ENCODE measurements at places on chromosomes 2 and 18.

DNA sequence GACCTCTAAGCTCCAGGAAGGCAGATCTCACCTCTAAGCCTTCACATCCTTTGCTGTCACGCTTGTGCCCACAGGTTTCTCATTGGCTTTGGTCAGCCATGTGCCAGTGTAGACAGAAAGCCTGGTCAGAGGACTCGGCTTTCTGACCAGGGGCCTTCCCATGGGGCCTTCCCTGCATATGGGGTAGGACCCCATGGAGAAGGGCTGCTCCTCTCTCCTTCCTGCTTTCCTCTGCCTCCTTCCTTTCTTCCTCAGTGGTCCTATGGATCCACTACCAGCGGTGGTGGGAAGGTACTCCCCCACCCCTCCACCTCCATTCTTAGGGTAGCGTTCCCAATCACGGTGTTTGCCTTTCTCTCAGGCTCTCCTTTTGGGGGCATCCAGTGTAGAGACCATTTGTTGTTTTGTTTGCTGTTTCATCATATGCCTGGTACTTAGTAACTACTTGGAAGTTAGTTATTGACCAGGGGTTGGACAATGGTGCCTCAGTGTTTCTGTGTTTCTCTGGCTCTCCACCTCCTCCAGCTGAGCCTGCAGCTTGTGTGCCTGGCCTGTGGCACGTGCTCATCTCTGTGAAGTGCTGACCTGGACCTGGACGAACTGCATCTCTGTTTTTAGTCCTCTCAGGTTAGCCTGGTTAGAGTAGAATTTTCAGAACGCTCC is 71.6 kb downstream of the ZNF407 start:
- DNase-seq = no peak

GRCh38 chr2:177611310-177611886 is 218.8 kb downstream of the AGPS start:
- DNase-seq = no peak

DNA sequence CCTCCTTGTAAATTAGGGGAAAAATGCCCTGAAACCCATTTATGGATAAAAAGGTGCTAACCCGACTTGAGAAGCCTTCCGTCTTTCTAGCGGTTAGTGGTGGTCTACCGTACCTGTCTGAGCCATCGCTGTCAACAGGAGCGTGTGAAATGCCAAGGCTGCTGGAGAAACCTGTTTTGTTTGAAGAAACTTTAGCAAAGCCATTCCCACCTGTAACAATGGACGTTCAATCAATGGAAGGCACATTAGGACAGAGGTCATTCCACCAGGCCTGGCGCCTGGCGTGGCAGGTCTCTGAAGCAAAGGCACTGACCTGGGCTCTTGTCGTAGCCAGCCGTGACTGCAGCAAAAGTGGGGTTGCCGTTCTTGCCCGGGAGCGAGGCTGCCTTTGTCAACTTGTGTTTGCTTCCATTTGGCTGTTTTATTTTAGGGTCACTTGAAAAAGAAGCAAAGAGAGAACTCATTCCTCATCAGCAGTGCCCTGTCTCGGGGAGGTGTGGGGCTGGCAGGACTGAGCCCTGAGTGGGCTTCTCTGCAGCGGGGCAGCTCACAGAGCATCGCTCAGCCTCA is 47.2 kb downstream of the ZAP70 start:
- DNase-seq = no peak

DNA sequence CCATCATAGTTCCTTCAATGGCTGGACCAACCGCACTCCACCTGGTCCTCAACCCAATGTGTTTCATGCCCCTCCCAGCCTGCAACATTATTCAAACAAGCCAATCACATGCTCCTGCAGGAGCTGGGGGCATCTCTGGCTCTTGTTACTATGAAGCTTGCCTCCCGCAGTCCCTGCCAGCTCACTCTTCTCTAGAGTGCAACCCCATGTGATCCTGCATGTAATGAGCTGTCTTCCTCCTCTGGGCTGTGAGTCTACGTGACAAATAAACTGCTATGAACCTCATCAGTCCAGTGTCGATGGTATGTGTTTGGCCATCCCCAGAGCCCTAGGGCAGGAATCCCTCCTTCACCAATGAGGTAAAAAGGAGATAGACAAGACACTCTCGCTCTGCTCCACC is 15.8 kb upstream of the BOD1L2 start:
- no peak for DNase-seq

- DNase-seq = no peak
Observed at GRCh38 chr2:108235577-108235976, 4.2 kb upstream of the SULT1C3 start.

DNA sequence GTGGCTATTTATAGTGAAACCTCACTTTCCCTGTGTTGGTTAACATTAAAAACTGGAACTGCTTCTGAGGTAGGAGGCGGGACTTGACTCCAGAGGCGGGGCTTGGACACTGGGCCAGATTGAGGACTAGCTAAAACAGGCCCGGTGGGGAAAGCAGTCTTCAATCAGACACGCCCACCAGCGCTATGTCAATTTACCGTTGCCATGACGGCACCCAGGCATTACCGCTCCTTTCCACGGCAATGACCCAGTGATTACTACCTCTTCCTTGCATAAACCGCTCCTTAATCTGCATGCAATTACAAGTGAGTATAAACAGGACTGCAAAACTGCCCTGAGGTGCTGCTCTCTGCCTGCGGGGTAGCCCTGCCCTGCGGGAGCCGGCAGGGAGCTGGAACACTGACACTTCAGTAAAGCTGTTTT is 35.3 kb downstream of the LRRFIP1 start:
- DNase-seq = peak; percentile 61

GRCh38 chr2:2527148-2527547 is 196.1 kb upstream of the MYT1L start:
- DNase-seq = no peak

- no peak for DNase-seq
Observed at GRCh38 chr18:3238742-3239141, 8.9 kb upstream of the MYL12A start.

DNA sequence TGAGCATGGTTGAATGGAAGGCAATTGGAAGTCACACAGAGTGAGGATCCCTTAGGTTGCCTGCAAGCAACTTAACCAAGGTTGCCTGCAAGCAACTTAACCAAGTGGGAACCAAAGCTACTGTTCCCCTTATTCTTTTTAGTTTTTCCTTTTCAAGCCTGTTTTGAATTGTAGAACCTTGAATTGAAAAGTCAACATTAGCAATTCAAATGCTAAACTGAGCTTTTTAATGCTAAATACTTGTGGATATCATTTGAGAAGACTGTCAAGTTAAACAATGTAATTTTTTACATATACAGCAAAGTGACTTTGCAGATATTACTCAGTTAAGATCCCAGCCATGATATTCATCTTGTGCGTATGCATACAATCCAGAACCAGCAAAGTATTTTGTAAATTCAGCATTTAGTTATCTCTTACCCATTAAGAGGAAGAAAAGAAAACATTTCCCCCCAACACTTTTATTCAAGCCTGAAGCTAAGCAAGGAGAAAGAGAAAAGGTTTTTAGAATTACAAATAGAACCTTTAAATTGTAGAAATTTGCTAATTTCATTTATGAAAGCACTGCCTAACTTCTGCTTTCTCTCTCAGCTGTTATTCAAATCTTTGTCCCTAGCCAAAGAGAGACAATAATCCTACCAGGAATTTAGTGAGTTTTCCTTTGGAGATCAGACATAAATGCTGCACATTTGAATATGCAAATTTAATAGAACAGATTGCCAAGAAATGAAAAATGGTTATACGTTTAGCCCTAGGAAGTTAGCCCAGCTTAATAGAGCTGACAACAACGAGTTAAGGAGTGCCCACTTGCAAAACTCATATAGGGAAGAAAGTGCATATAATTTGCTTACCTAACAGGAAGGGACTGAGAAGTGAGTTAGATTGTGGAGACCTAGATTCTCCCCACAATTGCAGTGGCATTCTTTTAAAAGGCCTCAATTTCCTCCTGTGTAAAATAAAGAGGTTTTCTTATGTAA is 643.2 kb upstream of the PIK3C3 start:
- no peak for DNase-seq

- no peak for DNase-seq
Observed at GRCh38 chr2:228762565-228762964, 508.5 kb downstream of the PID1 start.

DNA sequence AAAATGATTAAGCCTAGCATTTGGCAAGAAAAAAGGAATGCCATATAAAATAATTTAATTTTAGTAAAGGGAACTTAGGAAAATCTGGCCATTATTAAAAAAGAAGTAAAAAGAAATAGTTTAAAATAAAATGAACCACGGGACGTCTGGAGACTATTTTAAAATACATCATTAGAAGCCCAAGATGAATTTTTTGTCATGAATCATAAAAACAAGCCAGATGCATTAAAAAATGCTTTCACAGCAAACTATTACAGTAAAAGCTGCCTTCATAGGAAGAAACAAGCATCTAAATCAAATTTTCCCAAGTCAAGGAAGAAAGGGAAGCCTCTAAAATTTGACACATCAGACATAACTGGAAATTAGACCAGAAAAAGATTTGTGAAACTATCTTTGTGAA is 33.0 kb downstream of the COL5A2 start:
- DNase-seq = no peak

- no peak for DNase-seq
Observed at GRCh38 chr2:111219285-111219684, 98.6 kb downstream of the BCL2L11 start.

- no peak for DNase-seq
Observed at GRCh38 chr18:27762054-27762453, 414.9 kb downstream of the CDH2 start.

DNA sequence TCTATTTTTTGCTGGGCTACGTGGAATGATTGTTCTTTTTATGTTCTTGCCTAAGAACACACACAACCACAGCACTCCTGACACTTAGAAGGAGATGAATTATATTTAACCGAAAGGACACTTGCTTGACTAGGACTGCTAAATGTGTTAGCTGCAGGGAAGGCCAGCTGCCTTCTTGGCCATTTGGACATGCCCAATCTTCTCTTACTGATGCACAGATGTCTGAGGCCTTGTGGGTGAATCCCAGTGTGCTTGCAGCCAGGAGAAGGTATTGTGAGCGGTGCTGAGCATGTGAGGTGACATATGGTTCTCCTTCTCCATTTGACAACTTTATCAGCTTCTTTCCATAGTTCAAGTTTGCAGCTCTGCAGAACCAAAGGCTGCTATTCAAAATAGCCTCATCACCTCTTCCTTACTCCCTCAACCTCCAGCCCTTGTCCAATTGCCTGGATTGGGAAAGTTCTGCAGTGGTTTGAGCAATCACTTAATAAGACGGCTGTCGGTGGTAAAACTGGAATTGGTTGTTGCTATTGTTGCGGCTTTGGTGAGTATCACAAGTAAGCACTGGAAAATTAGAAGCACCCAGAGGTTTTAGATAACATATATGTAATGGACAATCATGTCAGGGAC is 1113.3 kb downstream of the TSN start:
- no peak for DNase-seq

DNA sequence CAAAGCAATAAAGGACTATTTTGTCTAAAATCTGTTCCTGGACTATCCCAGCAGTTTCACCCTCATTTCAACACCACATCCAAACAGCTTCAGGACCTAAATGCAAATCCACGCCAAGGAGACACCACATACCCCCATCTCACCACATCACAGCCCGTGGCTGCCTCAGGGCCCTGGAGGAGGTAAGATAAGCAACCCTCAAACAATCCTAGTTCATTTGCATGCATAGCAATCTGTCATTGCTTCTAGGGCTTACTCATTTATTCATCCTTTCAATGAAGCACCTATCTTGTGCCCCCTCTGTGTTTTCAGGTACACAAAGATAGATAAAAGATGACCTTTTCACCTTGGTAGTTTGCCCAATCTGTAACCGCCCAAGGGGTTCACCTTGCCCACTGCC is 86.5 kb downstream of the VSNL1 start:
- DNase-seq = no peak

- DNase-seq = no peak
Observed at GRCh38 chr2:200871151-200871550, 6.7 kb upstream of the CLK1 start.

- DNase-seq = no peak
Observed at GRCh38 chr2:20622731-20623130, 28.2 kb downstream of the HS1BP3 start.

- no peak for DNase-seq
Observed at GRCh38 chr18:11387880-11388279, 221.5 kb upstream of the SLC35G4 start.

DNA sequence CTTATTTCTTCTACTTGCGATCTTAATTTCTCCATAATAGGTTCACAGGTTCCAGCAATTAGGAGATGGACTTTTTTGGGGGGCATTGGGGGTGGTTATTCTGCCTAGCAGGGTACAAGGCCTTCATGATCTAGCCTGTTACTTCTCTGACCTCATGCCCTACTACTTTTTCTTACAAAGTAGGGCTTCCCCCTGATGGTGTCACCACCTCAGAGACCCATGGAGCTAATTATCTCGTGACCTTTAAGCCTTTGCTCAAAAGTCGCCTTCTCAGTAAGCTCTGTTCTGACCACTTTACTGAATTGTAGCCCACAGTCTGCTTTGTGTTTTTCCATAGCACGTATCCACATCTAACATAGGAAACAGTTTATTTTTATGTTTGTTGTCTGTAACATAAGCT is 458.0 kb downstream of the PARD3B start:
- no peak for DNase-seq
